ENCODE measurements at places on chromosomes 5 and 9.
A peak's percentile ranks its signal among the peaks of the same experiment; 100 is the strongest.

GRCh38 chr5:180080486-180081280 lies 9.1 kb upstream of the RNF130 start:
- no peak for DNase-seq

DNA sequence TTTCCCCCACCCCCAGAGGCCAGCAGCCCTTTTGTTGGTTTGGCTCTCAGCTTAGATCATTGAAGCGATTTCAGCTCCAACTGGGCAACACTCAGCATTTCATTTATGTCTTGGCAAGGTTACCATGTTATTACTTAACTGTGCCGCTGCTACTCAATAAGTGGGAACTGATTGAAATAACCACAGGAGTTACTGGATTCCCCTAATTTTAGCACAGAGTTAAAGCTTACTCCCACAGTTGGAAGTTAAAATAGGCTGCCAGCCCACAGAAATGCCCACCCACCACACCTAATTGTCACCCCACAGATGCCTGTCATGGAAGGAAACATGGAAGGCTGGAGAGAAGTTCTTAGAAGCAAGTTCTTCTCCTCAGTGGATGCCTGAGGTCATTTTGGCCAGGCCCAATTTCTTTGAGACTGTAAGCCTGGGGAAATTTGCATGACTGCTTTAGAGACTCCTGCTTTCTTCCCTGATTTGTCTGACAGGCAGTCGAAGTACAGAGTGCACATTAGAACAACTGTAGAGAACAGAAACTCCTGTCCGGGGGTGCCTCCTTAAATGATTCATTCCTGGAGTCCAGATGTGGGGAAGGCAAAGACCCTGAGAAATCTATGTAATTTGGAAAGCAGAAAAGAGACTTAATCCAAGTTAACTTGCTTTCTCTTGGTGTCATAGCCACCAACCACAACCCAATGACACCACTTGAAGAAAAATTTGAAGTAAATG lies 370.0 kb downstream of the ZSWIM6 start:
- no peak for DNase-seq

DNA sequence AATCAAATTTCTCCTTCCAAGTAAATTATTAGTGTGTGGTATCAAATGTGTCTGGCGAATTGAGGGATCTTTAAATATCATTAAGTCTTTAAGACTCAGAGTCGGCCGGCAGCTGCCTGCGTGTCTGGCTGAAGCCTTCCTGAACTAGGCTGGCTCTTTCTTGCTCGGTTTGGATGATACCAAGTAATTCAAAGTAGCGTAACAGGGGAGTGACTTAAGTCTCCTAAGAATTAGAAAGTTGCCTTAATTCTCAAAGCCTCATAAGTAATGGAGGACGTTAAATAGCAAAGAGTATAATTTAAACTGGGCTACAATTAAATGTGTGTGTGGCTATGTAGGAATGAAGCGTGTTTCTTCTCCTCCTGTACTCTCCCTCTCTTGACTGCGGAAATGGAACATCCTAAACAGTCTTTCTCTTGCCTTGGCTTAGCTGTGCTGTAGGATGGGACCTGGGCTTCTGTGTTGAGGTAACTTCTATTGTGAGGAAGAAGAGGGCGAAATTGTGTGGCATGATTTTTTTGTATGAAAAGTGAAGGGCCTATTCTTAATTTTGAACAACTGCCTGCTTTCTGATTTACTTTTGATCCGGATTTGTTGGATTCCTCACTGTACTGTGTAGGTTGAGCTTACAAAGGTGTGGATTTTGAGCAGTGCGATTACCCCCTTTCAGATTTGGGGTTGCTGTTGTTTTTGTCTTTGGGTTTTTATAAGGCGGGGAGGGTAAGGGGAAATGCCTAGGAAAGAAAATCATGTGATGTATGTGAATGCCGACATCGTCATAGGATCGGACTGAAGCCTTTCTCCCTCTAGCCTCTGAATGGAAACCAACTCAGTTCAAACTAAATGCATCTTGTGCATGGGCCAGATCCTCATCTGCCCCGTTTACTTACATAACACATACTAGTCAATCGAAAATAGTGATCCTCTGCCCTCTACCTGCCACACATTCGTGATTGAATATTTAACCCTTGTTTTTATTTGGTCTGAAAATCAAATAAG lies 29.9 kb downstream of the CPEB4 start:
- peak; percentile 87 for DNase-seq

GRCh38 chr5:168401880-168402279 lies 84.4 kb upstream of the RARS1 start:
- DNase-seq, result no peak

DNA sequence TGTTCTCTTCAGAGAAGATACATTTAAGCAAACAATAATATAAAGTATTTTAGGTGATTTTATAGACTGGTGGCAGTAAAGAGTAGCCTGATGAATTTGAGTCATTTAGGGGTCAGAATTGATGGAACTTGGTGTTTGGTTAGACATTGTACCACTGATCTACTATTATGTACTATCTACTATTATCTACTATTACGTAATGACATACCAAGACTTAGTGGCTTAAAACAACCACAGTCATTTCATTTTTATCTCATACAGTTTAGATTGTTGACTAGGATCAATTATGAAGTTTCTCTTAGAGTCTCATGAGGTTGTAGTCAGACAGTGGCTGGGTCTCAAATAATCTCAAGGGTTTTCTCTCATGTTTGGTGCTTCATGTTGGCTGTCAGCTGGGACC lies 54.0 kb downstream of the PPIP5K2 start:
- no peak for DNase-seq

GRCh38 chr9:14346811-14347405 lies 33.0 kb upstream of the NFIB start:
- no peak for DNase-seq

GRCh38 chr5:140318792-140319191 lies 15.9 kb upstream of the PFDN1 start:
- no peak for DNase-seq

DNA sequence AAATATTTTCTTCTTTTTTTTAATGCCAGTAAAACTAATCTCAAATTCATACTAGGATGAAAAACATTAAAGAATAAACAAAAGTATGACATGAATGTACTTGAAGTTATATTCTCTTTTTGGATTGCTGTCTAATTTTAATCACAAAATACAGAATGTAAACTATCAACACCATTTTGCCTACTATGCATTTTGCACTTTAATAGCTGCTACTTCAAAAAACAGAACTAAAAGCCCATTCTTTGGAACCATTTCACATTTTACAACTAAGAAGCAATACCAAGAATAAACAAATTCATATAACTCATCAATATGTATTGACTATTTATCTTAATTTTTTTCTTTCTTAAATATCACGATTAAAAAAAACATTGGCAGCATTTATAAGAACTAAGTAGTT lies 58.1 kb downstream of the ADAMTS6 start:
- no peak for DNase-seq

DNA sequence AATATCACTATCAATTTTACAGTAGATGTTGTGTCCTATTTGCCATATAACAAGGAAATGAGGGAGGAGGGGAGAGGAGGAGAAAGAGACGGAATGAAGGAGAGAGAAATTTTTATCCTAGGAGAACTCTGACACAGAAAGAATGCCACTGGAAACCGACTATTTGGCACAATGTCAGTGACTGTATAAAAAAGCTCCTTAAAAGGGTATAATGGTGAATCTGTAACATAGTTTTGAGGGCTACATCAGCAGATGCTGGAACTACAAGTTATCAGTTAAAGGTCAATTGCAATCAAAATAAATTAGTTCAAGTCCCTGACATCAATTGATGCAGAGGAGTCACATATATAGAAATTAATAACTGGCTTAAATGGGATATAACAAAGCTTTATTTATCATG lies 5.7 kb downstream of the EDIL3 start:
- peak; percentile 94 for DNase-seq

DNA sequence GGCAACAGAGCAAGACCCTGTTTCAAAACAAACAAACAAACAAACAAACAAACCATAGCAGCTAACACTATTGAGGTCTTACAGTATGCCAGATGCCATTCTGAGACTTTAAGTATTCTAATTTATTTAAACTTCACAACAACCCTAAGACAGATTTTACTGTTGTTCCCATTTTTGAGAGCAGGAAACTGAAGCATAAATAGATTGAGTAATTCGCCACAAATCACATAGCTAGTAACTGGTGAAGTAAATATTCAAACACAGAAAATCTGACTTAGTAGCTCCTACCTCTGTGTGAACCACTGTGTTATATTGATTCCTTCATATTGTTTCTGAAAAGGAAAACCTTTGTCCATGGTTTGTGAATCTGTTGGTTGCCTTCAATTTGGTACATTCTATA lies 98.4 kb downstream of the UNC13B start:
- DNase-seq, result no peak

DNA sequence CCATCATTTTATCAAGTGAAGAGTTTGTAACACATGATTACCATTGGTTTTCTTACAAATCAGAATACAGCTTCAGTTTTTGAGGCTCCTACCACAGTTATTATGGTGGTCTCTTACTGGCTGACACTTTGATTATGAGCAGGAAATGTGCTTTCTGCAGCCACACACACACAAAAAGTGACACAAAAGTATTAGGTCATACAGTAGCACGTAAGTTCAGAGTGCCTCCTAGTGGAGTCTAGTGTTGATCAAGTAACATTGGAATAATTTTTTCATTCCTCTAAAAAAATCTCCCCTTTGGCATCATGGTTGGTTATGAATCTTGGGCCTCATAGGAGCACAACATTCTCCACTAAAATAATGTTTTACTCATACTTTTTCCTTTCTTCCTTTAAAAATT lies 37.6 kb downstream of the PAM start:
- no peak for DNase-seq

- no peak for DNase-seq
These were observed 586.5 kb upstream of the PTPRD start for GRCh38 chr9:11199335-11199734.

GRCh38 chr5:151007430-151008209 lies 12.8 kb upstream of the GPX3 start:
- no peak for DNase-seq

DNA sequence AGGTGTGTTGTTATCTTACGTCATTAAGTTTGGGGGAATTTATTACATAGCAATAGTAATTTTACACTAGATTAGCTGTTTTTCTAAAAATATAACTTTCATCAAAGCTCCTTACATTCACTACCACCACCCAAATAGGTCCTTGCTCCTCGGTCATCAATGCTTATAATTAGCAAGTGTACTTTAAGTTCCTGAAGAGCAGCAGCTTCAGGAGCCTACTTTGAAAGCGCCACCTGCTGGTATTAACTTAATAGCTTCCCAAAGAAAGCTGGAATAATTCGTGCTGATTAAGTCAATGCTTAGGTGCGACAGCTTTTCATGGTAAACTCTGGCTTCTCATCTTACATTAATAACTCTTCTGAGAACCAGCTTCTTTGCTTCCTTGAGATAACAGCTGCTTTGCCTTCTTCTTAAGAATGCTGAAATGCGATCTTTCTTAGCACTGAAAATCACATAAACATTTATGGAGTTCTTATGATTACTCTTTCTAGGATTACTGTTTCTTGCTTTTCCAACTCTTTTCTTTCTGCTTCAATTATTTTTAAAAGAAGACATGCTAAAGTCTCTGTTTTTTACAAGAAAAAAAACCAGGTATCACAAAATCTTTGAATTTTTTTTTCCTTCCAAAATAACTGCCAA lies 10.0 kb upstream of the C5 start:
- peak; percentile 62 for DNase-seq

DNA sequence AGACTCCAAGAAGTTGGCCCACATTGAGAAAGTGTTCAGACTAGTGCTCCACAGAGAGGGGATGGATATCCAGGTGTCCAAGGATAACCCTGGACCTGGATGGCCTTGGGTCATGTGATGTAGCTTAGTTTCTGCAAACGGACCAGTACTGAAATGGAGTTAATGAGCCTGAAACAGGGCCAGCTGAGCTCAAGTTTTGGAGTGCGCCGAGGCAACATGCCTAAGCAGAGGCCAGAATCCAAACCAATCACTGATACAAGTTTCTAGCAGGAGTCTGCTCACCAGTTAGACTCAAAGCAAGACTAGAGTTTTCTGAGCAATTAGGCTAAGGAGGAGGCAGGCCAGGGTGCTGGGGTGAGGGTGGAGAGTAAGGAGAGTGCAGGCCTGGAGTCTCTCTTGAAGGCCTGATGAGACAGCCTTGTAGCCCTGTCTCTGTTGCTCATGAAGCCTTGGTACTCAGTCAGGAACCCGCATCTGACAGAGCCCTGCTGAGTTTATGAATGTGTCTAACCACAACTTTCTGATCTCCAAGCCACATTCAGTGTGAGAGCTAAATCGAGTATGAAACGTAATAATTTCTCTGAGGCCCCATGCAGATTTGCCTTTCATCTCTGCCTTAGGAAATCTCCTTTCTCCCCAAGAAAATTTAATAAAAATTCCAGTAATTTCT lies 68.9 kb upstream of the EQTN start:
- DNase-seq, result peak; percentile 69

DNA sequence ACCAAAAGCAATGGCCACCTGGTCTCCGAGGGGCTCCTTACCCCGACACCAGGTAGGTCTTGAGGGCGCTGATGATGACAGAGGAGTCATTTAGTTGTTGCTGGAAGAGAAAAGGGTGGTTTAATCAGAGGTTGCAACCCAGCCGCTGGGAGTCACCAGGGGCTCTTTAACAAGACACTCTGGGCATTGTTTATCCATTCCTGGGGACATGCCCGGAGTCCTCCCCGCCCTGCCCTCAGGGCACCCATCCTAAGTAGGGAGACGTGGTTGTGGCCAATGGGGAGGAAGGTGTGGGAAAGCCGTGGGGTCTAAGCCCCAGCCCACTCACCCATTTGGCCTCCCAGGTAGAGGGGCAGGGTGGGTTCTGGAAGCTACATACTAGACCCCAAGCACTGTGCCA lies 3.1 kb downstream of the PTGES2 start:
- no peak for DNase-seq

DNA sequence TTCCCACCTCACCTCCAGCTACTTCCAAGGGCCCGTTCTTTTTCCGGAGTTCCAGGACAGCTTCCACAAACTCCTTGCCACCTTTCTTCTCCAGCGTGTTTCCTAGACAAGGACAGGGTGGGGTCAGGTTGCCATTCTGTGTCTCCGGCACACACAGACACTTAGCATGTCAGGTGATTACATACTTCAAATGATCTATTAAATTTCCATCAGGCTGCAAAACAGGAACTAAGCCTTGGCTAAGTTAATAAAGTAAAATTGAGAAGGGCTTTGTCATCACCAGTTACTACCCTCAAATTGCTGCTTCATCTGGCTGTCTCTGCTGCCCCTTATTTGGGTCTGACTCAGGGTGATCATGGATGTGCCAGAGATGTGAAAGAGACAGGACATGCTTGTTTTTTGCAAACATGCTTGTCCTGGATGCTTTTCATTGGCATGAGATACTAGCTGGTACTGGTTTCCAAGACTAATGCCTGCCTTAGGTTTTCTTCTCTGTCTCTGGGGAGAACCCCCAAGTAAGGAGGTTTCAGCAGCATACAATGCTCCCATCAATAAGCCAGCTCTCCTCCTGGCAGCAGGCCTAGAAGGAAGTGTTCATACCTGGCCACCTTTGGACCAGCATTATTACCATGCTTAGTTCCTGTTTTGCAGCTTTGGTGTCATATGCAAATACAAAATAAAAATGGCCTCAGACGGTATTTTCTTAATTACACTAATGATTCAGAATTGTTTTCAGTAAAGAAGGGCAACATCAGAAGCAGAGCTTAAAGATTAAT lies 52.9 kb downstream of the MACROH2A1 start:
- no peak for DNase-seq

- peak; percentile 79 for DNase-seq
These were observed 114.9 kb downstream of the INVS start for GRCh38 chr9:100213730-100214477.
